ENCODE measurements at places on chromosomes 3 and 15.

DNA sequence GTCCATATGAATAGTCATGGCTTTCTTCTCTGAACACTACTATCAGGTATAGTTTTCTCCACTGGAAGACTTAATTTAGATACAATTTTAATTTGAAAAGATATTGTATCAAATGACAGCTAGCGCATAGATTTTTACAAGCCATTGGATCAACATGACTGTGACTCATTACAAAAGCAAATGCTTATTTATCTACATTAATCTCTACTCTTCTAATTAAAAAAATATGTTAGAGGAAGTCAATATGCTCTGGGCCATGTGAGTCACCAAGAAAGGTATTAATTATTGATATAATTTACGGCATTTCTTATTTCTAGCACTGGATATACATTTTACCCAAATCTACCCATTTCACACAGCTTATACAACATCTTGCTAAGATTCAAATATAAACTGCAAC is 800.3 kb upstream of the GBE1 start:
- DNase-seq, result no peak

DNA sequence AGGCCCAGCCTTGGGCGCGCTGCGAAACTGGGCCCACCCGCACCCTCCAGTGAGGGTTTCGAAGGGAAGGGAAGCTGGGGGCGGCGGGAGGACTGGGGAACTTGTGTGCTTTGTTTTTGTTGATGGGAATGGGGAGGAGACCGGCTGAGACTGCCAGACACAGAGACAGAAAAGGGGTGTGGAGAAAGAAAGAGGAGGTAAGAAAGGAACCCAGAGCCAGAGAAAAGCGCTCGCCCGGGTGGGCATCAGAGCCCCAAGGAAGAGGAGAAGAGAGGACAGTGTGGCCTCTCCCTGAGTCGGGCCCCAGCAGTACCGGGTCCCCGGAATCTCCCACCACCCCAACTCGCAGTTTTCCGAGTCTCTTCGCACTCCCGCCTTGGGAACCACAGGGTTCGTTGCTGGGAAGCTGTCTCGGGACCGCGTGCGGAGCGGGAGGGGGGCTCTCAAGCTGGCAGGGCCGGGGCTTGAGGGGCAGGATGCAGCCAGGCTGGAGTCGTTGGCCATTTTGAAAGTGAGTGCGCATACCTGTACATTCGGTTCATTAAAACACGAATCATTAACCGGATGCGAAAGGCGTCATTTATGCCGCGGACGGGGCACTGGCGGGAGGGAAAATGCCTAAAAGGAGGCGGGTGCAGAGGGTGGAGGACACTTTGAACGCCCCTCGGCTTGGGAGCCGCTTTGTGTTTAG is 3.1 kb downstream of the SKOR1 start:
- DNase-seq, result no peak

DNA sequence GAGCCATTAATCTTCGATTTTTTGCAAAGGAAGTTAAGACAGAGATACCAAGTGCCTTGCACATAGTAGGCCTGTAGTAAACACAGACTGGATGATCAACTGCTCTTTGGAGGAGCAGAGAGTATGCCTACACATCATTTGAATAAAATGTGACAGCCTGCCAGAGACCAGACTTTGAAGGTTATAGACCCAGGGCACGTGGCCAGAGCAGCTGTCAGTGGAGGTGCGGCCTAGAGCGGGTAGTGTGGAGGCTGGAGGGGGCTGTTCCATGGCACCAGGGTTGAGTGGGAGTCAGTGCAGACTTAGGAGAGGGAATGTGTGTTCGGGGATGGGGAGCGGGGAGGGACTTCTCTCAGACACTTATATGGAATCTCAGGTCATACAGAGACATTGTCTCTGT is 80.8 kb downstream of the SMAD3 start:
- DNase-seq, result no peak

DNA sequence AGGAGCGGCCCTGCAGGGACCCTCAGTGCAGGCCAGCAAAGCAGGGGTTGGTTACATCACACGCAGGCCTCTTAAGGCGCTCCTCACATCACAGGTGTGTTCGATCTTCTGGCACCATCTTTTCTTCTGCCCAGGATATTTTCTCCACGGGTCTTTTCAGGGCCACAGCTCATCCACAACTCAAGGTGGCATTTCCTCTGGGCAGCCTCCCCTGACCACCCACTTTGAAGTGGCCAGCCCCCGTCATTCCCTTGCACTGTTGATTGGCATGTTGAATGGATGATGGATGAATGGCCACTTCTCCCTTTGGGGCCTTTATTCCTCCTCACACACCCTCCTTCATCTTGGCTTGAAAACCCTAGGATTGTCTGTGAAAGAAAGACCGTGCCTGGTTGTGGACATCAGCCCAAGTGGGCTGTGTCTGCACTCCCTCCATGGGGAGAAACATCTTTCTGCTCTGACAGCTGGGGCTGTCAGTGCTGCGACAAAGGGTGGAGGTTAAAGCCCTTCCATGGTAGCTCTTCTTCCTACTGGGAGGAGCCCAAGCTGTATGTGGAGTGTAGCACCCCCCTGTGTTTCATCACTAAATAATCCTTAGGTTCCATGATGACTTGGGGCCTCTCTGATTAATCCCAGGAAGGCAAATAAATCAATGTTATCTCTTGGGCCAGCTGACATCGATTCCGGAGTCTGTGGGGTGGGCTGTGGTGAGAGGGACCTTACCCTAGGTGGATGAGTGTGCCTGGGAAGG is 102.5 kb downstream of the EPHB1 start:
- no peak for DNase-seq

GRCh38 chr3:100419406-100419805 is 18.1 kb downstream of the LNP1 start:
- peak; percentile 15 for DNase-seq

DNA sequence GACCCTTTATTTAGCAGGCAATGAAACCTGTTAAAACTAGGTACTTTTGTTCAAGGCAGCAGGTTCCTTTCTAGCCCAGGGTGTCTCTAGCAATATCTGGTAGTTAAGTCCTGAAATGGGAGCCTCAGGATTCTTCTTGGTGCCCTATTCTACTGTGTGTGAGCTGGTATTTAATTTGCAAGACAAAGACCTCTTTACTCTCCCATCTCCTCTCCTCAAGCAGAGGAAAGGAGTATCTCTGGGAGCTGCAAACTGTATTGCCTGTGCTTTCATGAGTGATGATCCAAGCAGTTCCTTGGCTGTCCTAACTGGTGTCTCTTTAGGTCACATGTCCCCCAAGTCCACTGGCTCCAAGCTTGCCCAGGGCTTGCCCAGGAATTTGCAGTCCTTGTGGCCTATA is 188.2 kb downstream of the SI start:
- no peak for DNase-seq

GRCh38 chr15:71781179-71781964 is 29.0 kb upstream of the NR2E3 start:
- no peak for DNase-seq

- no peak for DNase-seq
Measured at GRCh38 chr15:72493220-72493619, 19.1 kb downstream of the ARIH1 start.

DNA sequence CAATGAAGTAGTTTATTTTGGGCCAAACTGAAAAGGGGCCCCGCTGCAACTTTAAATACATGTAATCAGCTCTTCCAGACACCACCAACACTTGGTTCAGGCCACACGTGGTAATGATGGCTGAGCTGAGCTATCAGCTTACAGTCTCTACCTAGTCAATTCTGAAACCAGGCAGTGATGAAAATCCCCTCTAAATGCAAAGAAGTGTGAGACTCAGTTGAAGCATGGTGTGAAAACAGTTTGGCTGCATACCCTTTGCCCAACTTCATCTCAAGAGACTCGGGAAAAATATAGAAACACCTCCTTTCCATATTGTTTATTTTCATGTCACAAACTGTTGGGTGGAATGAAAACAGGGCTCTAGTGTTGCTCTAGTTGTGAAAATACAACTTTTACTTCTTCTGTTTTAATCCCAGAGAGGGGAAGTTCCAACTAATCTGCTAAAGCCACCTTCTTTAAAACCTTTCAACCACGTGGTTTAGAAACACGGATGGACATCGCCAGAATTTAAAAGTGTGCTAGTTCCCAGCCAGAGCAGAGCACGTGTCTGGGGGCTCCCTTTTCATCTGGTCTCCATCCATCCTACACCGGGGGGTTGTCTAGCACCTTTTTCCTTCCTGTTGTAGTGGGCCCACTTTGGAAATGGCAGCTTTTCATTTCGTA is 229.1 kb downstream of the EPHB1 start:
- DNase-seq, result no peak

GRCh38 chr15:91632981-91633380 is 220.5 kb upstream of the SLCO3A1 start:
- DNase-seq, result no peak

DNA sequence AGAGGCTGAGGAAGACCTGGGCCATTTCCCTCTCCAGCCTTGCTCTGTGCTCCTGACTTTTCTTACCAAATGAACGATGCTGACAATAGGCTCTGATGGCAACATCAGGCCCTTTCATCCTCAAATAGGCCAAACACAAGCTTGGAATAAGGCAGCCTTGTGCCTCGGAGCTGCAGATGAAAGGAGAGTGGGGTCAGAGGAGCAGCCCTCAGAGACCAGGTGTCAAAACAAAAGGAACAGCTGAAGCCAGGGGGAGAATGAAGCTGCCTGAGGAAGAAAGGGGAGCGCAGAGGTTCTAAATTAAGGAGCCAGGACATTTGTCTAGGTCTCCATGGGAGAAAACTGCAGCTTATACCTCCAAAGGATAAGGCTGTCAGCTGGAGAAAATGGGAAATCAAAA is 5.1 kb downstream of the BFSP2 start:
- no peak for DNase-seq

All from HL-60 (cell line).